Left ventricle myocardium inferior (tissue), 1 donor: ENCODE measurements at places on chromosomes 1 and 21. TPM values are rescaled to one million over a fixed set of nuclear protein-coding genes. Genes with fewer than 3 reads are reported as not detected.
A peak's percentile ranks its signal among the peaks of the same experiment; 100 is the strongest.

DNA sequence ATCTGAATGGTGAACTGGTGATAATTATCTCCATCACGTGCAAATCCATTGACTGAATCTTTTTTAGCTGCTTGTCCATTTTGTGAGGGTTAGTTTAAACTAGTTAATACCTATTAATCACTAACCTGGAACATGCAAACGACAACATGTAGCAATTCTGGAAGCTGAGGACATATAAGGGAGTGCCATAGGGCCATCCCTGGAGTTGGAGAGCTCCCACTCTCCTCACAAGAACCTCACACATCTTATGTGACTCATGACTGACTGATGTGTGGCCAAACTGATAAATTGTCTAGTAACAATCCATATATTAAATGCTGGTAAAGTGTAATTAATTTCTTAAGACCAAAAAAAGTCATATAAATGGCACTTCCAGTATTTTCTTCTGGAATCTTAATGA, 62.9 kb upstream of the HOOK1 start:
- no peak for DNase-seq

The TMEM240 gene
- total RNA-seq: 7.2 TPM

GRCh38 chr1:18784482-18784831, 75.0 kb downstream of the TAS1R2 start:
- no peak for DNase-seq

- peak; percentile 90 for DNase-seq
Observed at GRCh38 chr1:231240883-231241735, at the start of gene GNPAT. Gene GNPAT (plus strand): TSS chr1:231241212. CDS start chr1:231241379, 167 bp downstream.

The FOXD2 gene
- not detected for total RNA-seq

DNA sequence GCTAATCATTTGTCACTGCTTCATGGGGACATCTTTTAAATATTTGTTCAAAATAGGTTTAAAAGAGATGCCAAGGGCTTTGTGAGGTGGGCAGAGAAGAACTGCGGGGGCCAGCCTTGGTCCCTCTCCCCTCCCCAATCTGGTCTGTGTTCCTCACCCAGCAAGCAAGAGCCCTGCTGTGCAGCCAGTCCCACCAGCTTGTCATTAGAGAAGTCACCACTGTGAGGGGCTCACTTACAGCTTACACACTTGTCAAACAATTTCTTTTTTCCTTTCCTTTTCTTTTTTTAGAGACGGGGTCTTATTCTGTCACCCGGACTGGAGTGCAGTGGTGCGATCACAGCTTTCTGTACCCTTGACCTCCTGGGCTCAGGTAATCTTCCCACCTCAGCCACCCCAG, 10.4 kb upstream of the CDK18 start:
- DNase-seq: no peak

DNA sequence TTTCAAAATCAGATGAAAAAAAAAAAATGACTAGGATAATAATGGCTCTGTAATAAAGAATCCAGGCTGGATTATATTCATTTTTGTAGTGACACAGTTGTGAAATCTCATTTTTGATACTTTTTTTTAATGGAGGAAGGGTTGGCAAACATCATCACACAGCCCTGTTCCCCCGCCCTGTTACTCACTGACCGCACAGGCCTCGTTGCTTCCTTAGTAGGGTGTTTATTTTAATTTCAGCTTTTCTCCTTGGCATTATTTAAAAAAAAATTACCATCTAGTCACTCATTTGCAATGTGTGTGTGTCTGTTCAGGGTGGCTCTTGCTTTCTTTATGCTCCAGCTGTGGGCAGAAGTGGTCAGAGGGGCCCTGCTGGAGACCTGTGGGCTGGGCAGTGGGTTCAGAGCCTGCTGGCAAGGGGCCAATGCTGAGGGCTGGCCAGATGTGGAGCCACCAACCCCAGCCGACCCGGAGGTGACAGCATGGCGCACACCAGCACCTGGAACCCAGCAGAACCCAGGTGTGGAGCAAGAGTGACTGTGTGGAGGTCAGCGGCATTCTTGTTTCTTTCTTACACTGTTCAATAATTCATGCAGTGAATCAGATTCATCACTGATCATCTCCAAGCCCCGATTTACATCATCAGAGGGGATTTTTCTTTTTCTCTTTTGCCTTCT, 44.6 kb downstream of the ZSCAN20 start:
- DNase-seq: no peak

GRCh38 chr1:154626456-154627256, 18.7 kb upstream of the ADAR start:
- no peak for DNase-seq
